ENCODE measurements at places on chromosomes 7 and 10.

GRCh38 chr7:55191926-55192692, 173.0 kb upstream of the LANCL2 start:
- DNase-seq = no peak

GRCh38 chr10:129199826-129200225, 267.2 kb upstream of the MGMT start:
- no peak for DNase-seq

- no peak for DNase-seq
Observed at GRCh38 chr10:4684434-4684833, 141.6 kb upstream of the AKR1E2 start.

GRCh38 chr10:124294811-124295770, 123.6 kb downstream of the OAT start:
- no peak for DNase-seq

DNA sequence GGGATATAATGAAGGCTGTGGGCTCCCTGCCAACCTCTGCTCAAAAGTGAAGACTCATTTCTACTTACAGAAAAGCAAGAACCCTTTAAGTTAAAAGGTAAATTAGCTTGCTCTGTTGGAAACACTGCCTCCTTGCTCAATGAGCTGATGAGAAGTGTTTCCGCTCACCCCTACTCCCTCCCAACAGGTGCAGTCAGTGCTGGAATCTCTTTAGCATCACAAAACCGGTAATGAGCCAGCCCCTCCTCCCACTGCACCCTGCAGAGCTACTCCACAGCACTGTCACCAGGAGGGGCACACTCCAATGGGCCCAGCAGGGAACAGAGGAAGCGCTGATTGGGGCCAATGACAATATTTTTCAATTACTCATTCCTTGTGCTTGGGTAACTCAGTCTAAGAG, 262.5 kb downstream of the TCERG1L start:
- DNase-seq = peak; percentile 54

- DNase-seq = no peak
Observed at GRCh38 chr7:158924956-158925355, 68.6 kb downstream of the DYNC2I1 start.

DNA sequence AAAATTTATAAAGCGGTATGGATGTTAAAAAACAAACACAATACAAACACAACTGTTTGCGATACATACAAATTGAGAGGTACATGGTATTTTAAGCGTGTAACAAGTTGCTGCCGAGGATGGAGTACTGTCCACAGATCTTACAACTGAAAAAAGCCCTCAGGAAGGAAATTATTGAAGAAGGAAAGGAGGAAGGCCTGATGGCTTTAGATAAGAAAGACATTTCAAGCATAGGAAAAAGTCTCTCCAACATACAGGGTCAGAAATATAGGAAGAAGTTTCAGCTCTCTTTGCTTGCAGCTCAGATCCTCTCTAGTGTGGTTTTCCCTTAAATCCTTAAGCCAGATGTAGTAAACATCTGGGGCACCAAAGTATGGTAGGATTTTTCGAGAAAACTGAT, 25.0 kb downstream of the RBM28 start:
- no peak for DNase-seq

- DNase-seq = no peak
Observed at GRCh38 chr10:25748509-25748908, 185.5 kb upstream of the MYO3A start.

GRCh38 chr7:25847336-25848070, 304.5 kb upstream of the NFE2L3 start:
- no peak for DNase-seq

DNA sequence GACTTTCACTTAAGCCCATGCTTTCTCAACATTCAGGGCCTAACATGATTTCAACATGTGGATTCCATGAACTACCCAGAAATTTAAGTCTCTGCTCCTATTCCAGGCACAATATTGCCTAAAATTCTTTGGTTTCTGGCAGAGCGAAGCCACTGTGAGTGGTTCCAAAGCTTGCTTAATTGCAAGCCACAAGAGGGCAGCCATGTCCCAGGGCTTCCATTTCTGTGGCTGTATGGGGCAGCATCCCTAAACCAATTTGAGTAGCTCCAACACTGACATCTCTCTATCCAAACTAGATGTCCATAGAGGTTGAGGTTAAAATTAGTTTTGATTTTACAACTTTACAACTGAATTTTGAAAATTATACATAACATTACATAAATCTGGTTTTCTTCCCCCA, 56.3 kb upstream of the MDFIC start:
- peak; percentile 9 for DNase-seq

DNA sequence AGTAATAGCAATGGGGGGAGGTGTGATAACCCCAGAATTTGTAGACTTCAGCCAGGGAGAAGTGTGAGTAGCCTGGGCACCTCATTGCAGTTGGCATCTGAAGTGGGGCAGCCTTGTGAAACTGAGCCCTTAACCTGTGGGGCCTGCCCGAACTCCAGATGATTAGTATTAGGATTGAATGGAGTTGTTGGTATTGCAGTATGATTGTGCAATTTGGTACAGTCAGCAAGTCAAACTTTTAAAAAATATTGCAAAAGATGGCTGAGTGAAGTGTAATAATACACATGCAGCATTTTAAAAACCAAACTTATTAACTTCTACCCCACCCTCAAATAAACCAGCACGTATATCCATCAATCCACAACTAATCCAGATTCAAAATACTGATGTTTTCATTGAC, 9.3 kb downstream of the RBM33 start:
- DNase-seq = no peak

DNA sequence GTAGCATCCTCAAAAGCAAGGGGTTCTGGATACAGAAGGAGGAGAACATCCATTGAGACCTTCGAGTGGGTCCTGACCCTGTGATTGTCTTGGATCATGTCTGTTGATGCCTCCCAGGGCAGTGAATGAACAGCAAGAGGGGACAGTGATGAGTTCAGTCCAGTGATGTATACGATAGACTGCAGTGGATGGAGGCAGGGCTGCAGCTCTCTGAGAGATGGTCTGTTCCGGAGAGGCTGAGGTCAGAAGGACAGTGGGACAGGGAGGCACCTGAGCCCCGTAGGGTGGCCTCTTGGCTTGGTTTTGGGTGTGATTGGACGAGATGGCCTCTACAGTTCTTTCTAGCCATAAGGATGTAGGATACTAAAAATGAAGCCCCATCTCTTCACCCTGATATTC, 280.4 kb downstream of the CAMK1D start:
- DNase-seq = no peak

DNA sequence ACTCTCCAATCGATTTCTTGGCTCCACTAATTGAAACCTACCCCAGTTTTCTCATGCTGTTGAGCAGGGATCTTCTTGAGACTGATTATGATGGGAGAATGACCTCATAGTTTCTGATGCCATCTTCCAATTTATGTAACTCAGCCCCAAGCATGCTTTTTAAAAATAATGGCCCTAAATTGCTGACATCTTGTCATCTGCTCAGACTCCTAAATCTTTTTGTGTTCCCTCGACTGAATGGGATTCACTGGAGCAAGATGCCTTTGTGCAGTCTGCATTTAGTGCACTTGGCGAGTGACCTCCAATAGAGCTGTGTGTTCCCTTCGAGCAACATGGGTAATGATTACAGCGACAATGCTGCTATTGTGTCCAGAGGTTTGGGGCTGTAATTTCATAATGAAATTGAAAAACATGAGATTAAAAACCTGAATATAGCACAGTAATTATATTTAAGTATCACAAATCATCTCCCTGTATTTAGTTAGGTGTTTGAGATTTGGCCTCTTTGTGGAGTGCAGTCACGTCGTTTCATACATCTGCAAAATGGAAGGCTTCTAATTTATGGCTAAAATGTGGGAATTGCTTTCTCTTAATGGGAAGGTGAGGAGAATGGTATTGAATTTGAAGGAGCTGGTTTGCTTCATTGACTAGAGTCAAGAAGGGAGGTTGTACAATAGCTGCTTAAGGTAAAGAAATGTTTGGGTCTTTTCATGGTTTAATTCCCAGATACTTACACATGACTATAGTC, 192.9 kb downstream of the AUTS2 start:
- DNase-seq = no peak

GRCh38 chr7:46633200-46633599, 712.1 kb upstream of the IGFBP3 start:
- no peak for DNase-seq

DNA sequence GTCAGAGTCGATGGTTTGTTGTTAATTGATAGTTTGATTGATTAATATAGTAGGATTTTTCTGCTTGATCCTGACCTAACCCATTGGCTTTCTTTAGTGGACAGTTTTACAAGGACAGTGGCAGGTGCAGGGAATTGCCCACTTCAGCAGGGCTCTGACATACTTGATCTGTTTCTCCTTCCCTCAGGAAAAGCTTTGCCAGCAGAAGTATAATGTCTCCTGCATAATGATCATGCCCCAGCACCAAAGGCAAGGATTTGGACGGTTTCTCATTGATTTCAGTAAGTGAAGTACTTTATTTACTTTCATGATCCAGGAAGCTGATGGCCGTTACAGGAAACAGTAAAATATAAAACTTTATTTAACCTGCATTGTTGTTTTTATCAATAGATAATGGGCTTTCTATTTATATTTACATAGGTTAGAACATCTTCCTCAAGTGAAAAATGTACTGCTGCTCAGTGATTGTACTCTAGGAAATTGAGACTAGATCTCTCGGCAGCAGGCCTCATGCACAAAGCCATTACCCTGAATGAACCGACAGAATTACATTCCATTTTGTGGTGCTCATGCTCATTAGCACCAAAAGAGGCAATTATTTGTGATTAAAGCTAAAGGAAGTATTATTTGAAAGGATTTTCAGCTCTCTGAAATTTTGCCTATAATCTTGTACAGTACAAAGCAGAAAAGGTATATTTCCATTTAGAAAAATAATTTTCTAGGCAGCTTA, 122.5 kb upstream of the SAMD8 start:
- DNase-seq = no peak

DNA sequence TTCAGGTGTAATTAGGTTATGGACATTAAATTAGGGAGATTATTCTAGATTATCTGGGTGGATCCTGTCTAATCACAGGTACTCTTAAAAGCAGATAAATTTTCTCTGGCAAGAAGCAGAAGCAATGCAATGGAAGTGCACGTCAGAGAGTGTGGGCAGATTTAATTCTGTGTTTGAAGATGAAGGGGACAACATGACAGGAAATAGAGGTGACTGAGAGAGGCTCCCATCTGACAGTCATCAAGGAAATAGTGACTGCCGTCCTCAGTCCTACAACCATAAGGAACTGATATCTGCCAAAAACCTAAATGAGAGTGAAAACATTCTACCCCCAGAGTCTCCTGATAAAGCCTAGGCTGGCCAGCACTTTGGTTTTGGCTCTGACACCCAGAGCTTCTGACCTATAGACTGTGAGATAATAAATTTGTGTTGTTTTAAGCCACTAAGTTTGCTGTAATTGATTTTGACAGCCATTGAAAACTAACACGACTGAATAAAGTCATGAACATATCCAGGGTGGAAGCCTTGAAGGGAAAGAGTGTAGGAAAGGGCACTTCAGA, 30.5 kb upstream of the DDX50 start:
- no peak for DNase-seq

DNA sequence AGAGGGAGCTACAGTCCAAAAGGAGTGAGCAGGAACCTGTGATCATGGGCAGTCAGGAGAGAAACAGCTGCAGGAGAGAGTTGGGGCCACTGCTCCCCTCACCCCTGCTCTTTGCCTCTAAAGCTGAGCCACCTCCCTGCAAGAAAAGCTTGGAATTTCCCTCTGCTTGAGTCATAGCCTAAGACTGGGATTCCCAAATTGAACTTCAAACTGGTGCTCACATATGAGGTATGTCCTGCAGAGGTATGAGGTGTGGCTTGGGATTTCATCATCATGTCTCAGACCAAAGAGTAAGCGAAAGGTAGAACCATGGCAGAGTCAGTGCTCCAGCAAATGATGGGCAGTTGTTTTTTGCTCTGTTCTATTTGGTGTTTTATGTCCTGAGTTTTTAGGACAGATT, 237.1 kb upstream of the NRP1 start:
- no peak for DNase-seq

- DNase-seq = no peak
Observed at GRCh38 chr7:137434530-137434929, 91.0 kb upstream of the PTN start.

DNA sequence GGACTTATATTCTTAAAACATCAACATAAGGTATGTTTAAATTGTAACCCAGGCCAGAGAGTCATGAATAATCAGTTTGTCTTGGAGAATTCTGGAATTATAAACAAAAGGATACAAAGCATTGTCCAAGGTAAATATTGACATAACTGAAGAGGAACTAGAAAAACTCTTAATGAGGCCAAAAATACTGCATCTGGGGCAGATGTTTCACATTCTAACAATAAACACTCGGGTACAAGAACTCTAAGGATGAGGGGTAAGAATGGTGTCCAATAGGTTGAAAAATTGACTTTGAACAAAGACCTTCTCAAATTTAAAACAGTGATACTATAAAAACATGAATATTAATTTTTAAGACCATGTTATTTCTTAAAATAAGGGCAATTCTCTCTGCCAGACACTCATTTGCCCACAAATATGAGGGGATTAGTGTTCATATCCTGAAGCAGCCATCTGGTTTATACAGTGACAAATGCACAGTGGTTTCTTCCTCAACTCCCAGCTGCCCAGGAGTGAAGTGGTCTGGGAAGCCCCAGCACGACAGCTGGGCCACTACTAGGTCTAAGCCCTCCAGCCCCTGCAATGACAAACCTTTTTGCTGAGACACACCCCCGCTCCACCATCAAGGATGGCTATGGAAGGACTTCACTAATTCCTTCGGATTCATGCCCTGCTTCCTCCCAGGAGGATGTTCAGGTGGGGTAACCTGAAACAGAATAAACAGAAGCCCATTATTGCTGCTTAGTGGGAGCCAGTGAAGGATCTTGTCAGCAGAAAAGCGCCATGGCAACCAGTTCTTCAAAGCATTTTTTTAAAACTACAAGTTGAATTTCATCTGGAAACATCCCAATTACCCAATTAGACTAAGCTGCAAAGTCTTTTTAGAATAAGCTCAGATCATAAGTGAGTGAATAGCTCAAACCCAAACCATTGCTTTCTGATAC, 107.5 kb upstream of the ARID5B start:
- DNase-seq = no peak

- no peak for DNase-seq
Observed at GRCh38 chr7:973312-973711, 2.0 kb downstream of the COX19 start.

- no peak for DNase-seq
Observed at GRCh38 chr7:155191901-155192478, 105.7 kb upstream of the INSIG1 start.

- DNase-seq = no peak
Observed at GRCh38 chr7:75663302-75663907, 75.3 kb downstream of the HIP1 start.

DNA sequence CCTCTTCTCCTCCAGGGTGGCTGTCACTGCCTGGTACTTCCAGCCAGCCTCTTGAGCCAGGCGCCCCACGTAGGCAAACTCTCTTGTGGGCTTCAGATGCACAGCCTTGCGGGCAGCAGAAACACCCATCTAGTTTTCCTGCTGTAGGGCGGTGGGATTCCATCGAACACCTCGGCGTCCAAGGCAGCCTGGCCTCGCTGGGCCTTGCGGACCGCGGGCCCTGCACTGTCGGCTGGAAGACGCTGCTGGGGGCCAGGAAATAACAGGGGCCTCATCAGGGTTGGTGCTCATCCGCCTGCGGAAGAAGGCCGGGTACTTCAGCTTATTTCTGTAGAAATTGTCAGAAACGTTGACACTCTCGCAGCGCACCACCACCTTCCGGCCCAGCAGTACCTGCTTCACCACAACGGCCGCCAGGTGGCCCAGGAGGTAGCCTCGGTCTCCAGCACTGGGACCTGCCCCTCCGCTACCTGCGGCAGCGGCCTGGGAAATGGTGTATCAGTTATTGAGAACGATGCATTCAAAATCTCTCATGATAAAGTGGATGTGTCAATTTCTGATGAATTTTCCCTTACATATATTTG, 61.1 kb downstream of the WDFY4 start:
- DNase-seq = no peak

GRCh38 chr10:48890888-48891850, 48.5 kb downstream of the LRRC18 start:
- no peak for DNase-seq

Measured in neuronal stem cell (in vitro differentiated cells).